Pancreas (tissue), 10 donors: ENCODE measurements at places on chromosomes 11 and 22. TPM values are rescaled to one million over a fixed set of nuclear protein-coding genes. Genes with fewer than 3 reads are reported as not detected.

Gene TMPRSS5
- 1.00 TPM for total RNA-seq

DNA sequence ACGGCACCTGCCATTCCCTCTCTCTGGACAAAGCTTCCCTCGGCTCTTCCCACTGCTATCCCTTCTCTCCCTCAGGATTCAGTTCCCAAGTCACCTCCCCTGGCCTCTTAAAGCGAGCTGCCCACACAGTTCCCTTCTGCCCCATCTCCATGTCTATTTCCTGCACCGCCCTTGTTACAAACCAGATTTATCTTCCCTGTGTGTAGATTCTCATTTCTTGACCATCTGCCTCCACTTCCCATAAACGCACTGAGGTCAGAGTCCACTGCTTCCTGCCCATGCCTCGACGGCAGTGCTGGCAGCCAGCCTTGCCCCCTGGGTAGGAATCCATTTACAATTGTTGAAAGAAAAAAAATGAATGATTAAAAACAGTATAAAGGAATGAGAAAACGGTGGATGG, 11.6 kb upstream of the APOBEC3B start:
- DNase-seq: no peak

DNA sequence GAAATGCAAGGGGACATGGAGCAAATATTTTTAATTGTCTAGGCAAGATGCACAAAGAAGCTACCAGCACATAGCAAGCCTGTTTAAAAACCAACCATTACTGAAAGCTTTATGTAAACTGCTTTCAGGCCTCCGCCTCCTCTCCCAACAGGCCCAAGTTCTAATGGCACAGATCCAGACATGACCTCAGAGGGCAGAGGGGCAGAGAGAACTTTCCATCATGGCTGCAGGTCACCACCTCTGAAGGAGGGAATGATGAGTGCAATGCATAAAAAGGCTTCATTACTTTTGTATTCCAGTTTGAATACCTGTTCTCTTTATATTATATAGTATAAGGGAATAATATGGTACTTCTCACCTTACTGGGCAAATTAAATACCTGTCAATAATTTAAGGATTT, 15.2 kb downstream of the DDX17 start:
- DNase-seq: peak; percentile 77

GRCh38 chr11:96125400-96125799, 201.5 kb upstream of the MTMR2 start:
- DNase-seq: no peak

DNA sequence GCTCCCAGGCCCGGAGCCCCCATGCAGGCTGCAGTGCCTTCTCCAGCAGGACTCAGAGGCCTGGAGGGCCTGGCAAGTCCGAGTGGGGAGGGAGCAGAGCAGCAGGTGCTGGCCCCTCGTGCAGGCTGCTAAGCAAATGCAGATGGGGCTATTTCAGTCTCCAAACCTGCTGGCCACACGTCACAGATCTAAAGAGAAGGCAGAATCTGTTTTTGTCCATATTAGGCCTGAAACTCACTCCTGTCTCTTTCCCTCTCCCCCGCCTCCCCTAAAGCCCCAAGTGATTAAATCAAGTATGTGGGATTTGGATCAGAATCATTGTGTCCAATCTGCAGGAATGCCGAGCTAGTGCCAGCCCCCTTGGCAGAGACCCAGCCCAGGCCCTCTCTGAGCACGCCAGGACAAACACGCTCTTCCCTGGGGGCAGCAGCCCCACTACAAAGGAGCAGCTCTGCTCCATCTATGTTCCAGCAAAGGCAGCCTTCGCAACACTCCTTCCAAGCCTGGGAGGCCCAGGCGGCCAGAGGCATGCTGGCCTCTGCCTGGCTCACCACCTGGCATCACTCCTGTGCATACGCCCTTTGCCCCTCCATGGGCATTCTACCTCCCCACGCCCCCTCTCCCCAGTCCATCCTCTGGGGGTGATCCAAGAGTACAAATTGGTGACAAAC, 26.5 kb downstream of the RPL27A start:
- no peak for DNase-seq

Gene ALDH3B2
- 0.50 TPM for total RNA-seq

GRCh38 chr11:93481696-93482095, 61.5 kb downstream of the SMCO4 start:
- DNase-seq: no peak

GRCh38 chr11:130096823-130097222, 27.1 kb downstream of the APLP2 start:
- no peak for DNase-seq

GRCh38 chr11:19777039-19777376, 64.4 kb downstream of the NAV2 start:
- peak; percentile 81 for DNase-seq

DNA sequence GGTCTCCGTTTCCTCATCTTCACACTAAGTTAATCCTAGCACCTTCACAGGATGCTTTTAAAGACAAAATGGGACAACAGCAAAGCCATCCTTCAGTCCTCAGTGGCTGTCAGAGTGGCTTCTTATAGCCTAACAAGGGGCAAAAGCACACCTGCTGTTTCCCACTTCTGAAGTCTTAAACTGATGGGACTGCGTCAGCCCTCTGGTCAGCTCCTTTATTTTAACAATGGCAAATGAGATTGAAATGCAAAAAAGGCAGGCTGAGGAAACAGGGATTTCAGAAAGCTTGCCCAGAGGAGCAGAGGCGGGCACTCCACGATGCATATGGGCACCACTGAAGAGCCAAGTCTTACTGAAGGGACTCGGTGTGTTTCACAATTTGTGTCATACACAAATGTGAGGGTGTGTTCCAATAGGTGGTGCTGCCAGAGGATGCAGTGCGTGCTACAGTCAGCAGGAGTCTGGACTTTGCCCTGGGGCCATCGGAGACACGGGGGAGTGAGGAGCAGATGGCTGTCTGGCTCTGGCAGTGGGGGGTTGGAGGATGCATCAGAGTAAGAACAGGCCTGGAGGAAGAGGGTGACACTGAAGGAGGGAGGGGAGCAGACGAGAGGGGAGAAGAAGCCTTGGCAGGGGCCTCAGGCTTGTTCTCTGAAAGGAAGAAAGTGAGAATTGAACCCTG, 47.3 kb downstream of the TENM4 start:
- DNase-seq: no peak

Gene KCNJ11
- total RNA-seq: 5.0 TPM

DNA sequence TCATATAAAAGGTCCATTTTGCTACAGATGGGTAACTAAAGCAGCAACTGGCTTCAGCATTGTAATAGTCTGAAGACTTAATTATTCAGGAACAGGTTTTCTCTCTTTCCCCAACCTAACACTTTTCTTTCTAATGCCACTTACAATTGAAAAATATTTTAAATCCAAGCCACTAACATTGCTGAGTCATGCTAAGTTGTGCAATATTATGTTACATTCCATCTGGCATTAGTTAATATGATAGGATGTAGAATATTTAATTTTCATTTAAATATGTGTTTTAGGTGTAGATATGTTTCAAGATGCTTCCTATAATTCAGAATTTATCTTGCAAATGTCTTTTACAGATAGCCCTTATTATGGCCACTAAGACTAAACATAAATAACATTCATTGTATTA, 98.6 kb downstream of the KIF18A start:
- DNase-seq: no peak

Gene PKDREJ
- total RNA-seq: 0.06 TPM

DNA sequence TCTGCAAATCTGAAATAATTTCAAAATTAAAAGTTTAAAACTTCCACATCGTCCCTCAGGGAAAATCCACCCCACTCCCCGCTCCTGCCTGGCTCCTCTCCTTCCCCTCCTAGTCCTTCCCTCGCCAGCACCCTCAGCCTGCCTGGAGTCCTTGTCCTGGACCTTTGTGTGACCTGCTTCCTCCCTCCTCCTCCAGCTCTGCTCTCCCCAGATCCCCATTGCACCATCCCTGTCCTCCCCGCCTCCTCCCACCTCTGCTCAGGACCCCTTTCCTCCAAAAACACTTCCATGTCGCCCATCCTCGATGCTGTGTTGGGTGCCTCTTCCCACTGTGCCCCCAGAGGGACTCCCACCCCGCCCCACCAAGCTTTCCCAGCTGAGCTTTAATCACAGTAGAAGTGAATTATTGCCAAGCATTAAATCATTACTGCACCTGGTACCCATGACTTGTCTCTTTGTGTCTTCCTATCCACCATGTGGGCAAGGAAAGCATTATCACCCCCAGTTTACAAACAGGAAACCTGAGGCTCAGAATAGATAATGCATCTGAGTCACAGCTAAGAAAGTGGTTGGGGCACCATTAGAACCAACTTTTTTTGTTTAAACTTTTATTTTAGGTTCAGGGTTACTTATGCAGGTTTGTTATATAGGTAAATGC, 2.4 kb upstream of the ZP1 start:
- DNase-seq: no peak

DNA sequence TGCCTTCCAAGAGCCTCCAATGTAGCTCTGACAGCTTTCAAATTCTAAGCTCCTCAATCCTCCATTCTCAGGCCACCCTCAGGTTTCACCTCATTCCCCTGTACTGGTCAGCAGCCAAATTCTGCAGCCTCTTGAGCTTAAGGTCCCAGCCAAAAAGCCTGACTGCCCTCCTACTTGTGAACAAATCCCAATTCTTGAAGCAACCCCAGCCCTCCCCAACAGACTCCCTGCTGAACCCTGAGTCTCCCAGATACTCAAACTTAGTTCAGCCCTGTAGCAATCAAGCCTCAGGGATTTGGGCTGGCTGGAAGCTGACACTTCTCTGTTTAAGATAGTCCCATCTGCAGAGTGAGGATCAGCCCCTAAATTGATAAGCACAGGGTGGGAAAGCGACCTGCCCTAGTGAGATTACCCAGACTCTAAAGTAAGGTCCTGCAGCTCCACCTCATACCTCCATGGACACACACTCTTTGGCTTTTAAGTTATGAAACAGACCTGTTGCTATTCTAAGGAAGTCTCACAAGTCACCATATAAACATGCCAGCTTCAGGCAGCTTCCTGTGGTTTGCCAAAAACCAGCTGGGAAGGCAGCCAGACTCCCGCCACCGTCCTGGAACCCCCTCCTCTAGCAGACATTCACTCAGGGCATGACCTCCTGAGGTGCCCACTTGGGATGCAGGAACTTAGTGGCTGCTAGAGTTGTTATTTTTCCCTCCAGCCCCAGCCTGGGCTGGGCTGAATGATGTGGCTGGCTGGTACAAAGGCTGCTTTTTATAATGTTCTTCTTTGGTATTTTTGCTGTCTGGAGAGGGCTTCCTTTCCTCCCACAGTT, 82.5 kb upstream of the PICALM start:
- DNase-seq: no peak

DNA sequence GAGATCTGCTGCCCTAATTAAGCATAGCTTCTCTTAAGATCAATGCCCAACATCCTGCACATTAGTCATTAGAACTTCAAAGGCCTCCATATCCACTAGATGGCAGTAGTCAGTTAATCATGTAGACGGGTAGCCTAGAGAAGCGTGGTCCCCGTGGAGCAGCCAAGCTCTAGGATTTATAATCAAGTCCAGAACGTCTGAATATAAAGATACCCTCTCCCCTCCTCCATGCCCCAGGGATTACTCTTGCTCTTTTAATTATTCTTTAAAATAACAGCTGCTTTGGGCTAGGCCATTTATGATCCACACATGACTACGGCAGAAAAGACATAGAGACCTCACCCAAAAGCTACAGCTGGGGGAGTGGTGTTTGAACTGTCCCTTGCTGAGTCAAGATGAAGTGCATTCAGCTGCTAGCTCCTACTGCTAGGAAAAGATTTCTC, 327.6 kb upstream of the PLET1 start:
- peak; percentile 21 for DNase-seq

DNA sequence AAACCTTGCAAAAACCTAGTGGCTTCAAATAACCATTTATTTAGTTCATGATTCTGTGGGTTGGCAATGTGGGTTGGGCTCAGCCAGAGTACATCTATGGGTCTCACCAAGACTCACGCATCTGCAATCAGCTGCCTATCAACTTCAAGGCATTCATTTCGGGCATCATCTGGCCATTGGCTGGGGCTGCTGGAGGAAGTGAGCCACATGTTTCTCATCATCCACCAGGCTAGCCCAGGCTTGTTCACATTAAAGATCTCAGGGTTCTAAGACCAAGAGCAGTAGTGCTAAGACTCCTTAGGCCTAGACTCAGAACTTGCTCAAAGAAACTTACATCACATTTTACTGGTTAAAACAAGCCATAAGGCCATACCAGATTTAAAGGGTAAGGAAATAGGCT, 478.9 kb upstream of the ARHGAP42 start:
- DNase-seq: no peak

DNA sequence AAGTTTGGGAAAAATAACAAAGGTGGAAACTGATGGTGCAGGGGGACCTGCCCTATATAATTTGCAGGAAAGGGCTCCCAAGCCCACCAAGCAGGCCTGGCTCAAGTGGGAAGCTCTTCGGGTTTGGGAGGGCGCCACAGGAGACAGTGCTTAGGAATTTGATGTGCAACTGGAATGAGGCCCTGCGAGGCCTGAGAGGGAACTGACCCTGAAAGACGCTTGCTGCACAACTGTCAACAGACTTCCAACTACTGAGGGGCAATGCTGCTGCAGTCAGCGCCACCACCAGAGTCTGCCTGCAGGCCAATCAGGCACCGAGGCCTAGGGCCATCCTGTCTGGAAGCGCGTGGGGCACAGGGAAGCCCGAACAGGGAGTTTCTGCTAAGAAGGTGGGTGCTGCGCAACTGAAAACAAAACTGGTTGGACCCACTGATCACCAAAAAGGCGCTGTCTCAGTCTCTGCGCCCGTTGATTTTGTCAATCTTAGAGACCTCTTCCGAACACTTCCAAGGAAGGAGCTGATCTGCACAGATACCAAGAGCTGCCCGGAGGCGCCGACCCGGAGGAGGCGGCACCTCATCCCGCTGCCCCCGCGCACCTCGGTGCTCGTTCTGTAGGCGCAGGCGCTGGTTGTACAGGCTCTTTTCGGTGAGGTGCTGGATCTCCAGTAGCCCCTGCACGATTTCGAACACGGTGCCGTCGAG, 667 bp downstream of the DGCR6L start:
- DNase-seq: no peak

- DNase-seq: no peak
Measured at GRCh38 chr11:85749884-85750283, 61.1 kb downstream of the SYTL2 start.

Gene RASL10A
- total RNA-seq: 0.57 TPM

GRCh38 chr22:29837741-29838598, at the start of gene ASCC2:
Gene ASCC2 (minus strand): TSS chr22:29838274. CDS start chr22:29832325, 5,949 bp downstream.
- peak; percentile 99 for DNase-seq

GRCh38 chr11:75500742-75501141, 25.0 kb downstream of the GDPD5 start:
- DNase-seq: no peak

GRCh38 chr11:65606876-65607613, 7.0 kb downstream of the MAP3K11 start:
- peak; percentile 62 for DNase-seq
